ENCODE measurements at places on chromosomes 12 and 14.

- no peak for DNase-seq
Measured at GRCh38 chr12:95605087-95605486, 53.8 kb upstream of the USP44 start.

DNA sequence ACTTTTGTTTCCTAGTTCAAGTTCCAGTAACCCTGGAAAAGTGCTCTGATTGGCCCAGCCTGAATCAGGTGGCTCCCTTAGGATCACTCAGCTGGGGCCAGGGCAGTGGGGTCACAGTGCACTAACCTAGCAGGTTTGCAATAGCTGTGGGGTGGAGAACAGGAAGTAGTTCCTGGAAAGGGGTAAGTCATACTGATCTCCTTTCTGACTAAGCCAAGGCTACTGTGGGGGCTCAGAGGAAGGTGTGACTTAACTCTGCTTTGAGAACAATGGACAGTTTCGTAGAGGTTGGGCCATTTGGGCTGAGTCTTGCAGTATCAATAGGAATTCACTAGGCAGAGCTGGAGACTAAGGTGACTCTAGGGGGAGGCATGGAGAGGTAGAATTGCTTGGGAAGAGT lies 89.4 kb downstream of the KIF26A start:
- peak; percentile 59 for DNase-seq

DNA sequence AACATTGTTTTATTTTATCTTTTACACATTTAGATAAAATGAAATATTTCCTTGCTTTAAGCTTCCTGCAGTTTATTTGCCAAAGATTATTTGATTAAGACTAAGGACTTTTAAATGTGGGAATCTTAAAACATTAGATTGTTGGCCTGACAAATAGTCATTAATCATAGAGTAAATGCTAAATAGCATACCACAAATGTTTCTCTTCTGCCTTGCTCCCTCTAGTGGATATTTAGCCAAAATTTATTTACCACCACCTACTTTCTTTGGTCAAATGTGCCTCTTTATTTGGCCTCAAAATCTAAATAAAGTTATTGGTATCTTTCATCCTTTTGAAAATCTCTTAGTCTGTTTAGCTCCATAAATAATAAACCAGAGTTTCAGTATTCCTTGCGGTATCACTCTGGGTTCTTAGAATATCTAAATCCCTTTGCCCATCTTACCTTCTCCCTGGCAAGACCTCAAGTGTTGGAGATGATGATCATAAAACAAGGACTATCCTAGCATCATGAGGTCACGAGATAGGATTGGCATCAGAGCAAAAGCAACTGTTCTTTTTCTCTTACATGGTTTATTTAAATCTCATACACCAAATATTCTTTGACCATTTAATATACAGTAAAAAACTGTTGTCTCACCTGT lies 150.6 kb upstream of the AEBP2 start:
- no peak for DNase-seq

DNA sequence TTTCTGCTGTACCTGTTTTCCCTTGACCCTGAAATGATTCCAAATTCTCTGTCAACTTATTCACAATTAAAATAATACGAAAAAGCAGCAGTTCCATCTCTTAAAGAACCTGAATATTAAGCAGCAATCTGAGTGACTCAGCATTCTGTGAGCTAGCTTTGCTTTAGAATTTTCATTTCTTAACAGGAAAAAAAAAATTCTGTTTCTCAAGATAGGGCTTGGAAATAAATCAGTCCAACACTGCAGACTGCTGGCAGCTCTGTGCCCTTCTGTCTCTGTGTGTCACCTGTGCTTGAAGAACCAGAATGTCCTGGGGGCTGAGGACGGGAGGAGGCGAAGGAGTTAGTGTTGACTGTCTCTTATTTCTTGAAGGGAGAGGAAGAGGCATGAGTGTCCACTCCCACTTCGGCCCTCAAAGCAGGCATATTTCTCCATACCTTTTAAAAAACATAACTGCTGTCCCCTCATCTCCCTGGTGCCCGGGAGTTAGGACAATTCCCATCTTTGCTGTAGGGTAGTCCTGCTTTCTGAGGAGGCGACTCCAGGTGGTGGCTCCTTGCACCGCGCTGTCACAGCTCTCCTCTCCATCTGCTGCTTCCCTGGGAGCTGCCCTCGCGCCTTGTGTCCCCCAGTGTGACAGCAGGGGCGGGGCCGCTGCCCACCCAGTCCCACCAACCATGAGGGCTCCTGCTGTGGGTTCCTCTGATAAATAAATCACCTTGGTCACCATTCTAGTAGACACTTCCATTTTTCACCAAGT lies 203.1 kb downstream of the CALM1 start:
- DNase-seq = no peak

- peak; percentile 69 for DNase-seq
Measured at GRCh38 chr12:47818467-47819137, 1.1 kb downstream of the HDAC7 start.

GRCh38 chr12:122243965-122244364 lies 18.1 kb upstream of the DIABLO start:
- DNase-seq = no peak

DNA sequence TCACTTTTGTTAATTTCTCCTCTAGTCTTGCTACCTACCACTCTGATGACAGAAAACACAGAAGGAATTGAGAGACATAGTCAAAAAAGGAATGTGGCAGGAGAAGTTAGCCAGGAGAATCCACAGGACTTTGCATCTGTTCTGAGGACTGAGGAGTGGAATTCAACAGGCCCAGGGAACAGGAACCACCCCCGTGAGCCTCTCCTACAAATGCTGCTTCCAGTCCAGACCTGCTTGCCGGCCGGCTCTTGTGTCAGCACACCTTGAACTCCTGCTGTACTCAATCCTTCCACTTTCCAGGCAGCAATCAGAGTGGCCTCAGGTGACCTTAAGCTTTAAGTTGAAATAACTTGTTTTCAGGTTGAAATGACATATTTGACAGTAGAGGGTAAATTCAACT lies 903.1 kb downstream of the BCL11B start:
- DNase-seq = no peak

GRCh38 chr12:230925-231671 lies 17.1 kb upstream of the SLC6A12 start:
- DNase-seq = no peak

- no peak for DNase-seq
Measured at GRCh38 chr12:583251-583869, 79.9 kb downstream of the NINJ2 start.

GRCh38 chr12:113855998-113856397 lies 110.1 kb downstream of the RBM19 start:
- no peak for DNase-seq

DNA sequence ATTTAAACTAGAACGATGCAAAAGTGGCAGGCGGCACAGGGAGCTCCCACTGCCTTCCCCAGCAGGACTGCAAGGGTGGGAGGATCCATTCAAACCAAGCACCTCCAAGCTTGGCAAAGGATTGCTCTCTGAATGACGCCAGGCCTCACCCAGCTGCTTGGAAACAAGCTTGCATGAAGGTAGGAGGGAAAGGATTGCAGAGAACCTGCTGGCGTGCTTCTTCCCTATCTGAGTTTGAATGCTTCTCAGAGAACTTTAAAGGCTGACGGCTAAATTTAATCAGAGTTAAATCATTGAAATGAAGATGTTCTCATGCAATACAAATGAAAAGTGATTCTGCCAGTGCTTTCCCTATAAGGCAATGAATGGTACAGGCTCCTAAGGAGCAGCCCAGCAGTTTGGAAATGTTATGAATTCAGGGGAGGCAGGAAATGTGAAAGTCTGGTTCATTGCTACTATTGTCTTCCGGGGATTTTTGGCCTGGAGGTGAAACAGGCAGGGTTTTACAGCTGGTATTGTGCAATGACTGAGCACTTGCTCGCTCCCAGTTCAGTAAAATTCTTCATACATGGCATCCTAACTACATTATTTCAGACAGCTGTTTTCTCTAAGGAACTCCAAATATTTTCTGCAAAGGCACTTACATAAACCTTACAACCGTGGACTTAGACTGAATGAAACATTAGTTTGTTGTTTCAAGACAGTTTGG lies 31.9 kb upstream of the DUSP6 start:
- DNase-seq = no peak

DNA sequence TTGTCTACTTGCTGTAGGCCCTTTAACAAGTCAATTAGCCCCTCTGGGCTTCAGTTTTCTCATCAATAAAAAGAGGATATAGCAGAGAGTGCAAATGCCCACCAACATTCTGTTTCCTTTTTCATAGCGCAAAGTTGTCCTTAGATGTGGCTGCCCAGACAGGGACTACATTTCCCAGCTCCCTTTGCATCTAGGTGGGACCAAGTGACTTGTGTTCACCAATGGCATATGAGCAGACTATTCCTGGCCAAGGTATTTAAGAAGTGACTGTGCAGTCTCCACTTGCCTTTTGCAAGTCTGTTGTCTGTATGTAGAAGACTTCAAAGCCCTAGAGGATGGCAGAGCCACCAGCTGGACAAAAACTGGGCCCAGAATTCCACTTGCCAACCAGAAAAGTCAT lies 59.7 kb downstream of the DAO start:
- no peak for DNase-seq

DNA sequence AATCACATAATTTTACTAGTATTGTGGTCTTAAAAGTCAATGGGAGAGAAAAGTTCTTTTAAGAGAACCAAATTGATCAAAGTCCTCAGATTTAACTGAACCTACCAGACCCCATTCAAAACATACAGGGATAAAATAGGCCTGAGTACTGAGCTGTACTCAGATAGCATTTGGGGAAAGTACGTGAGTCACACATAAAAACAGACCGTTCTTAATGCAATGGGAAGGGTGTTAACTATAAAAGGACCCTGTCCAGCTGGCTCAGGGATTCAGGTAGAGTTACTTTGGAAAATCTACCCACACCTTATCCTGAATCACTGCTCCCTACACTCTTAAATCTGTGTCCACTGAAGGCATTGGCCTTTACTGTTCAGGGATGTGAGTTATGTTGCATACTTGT lies 78.0 kb downstream of the PTPN21 start:
- no peak for DNase-seq

- no peak for DNase-seq
Measured at GRCh38 chr12:11731042-11731357, 81.5 kb downstream of the ETV6 start.

- DNase-seq = no peak
Measured at GRCh38 chr12:11808931-11809330, 159.5 kb downstream of the ETV6 start.

GRCh38 chr14:51603495-51603894 lies 48.2 kb upstream of the FRMD6 start:
- DNase-seq = no peak

GRCh38 chr14:57729208-57730187 lies 136.4 kb downstream of the SLC35F4 start:
- DNase-seq = no peak

- no peak for DNase-seq
Measured at GRCh38 chr12:27555361-27555760, 31.4 kb downstream of the PPFIBP1 start.

GRCh38 chr12:114221136-114221833 lies 184.7 kb downstream of the TBX5 start:
- DNase-seq = no peak

DNA sequence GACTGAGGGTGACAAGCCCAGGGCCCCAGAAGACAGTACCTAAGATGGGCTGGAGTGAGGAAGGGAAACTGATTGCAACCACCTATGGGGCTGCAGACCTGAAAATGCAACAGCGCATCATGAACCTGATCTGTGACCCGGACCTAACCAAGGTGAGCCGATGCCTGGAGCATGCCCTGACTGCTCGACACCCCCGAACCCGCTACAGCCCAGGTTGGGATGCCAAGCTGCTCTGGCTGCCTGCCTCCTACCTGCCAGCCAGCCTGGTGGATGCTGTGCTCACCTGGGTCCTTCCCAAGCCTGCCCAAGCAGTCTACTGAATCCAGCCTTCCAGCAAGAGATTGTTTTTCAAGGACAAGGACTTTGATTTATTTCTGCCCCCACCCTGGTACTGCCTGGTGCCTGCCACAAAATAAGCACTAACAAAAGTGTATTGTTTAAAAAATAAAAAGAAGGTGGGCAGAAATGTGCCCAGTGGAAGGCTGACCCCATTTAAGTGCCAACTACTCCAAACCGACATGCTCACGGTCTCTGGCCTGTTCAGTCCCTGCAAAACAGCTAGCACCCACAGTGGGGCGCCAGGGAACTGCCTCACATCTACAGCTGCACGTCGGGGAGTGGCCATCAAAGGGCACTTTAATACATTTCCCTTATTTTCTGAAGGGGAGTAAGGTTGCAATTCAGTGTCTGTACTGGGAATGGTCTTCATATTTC lies 4.2 kb downstream of the RDH5 start:
- DNase-seq = peak; percentile 14

- DNase-seq = no peak
Measured at GRCh38 chr12:52081263-52081733, 1.8 kb downstream of the SMIM41 start.

GRCh38 chr14:63475761-63476160 lies 67.4 kb downstream of the PPP2R5E start:
- no peak for DNase-seq

GRCh38 chr14:33796356-33796755 lies 154.5 kb downstream of the EGLN3 start:
- no peak for DNase-seq

DNA sequence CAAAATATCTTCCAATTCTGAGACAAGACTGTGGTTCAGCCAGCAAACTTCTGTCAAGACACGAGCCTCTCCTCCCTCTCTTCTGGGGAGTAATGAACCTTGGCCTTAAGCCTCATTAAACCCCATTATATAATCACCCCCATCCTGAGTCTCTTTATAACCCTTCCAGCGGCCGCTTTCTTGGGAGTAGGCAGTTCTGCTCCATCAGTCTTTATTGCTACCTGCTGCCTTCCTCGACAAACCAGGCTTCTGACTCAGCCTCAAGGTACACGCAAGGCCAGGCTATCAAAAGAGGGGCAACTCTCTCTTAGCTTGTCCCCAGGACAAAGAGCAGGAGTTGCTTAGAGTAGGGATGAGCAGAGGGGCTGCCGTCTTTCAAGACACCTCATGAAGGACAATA lies 300.8 kb upstream of the NOS1 start:
- no peak for DNase-seq

GRCh38 chr12:104423273-104423672 lies 33.5 kb upstream of the CHST11 start:
- no peak for DNase-seq

DNA sequence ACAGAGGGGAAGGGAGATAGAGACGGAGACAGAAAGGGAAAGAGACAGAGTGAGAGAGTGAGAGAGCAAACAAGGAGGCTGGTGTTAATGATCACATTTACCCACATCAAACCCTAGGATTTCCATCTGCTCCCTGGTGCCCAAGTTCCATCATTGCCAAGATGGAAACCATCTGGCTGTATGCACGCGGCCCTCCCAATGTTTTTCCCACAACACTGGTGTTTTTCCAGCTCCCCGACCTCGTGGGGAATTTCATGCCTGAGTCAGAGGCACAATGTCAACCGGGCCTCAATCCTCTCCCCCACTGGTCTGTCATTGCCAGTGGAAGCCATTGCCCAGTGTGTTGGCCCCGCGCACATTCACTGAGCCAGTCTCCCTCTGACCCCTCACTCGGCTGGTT lies 19.9 kb upstream of the BDKRB2 start:
- no peak for DNase-seq

- no peak for DNase-seq
Measured at GRCh38 chr12:94401326-94401725, 58.3 kb downstream of the CEP83 start.

- no peak for DNase-seq
Measured at GRCh38 chr12:83044736-83045135, 358.0 kb downstream of the TMTC2 start.
